ENCODE measurements at places on chromosomes 11 and 22. TPM values are rescaled to one million over a fixed set of nuclear protein-coding genes. Genes with fewer than 3 reads are reported as not detected.

The KRTAP5-8 gene
- 0.49 TPM for total RNA-seq

The CSTF3 gene
- 28.3 TPM for total RNA-seq

The KIF18A gene
- total RNA-seq = 0.89 TPM

The NRXN2 gene
- total RNA-seq = 13.7 TPM

The PPARA gene
- total RNA-seq = 39.2 TPM

The LRRC4C gene
- total RNA-seq = 16.6 TPM

The FGF4 gene
- total RNA-seq = 9.2 TPM

GRCh38 chr11:17814546-17814945, 80.0 kb downstream of the KCNC1 start:
- no peak for DNase-seq

DNA sequence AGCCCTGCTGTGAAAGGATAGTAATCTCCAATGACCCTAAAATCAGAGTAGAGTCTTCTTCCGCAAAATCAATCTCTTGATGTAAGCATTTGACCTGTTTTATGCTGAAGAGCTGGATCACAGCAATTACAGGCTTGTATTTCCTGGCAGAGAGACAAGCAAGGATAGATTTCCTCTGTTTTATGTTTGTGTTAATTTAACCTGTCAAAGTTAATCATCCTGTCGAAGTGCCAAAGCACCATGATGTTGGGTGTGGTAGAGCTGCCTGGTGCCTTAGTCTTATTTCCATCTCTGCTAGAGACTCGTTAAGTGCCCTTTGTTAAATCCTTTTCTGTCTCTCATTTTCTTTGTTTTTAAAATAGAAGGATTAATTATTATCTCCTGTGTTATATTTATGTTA, 248.1 kb downstream of the CNTN5 start:
- DNase-seq = no peak

DNA sequence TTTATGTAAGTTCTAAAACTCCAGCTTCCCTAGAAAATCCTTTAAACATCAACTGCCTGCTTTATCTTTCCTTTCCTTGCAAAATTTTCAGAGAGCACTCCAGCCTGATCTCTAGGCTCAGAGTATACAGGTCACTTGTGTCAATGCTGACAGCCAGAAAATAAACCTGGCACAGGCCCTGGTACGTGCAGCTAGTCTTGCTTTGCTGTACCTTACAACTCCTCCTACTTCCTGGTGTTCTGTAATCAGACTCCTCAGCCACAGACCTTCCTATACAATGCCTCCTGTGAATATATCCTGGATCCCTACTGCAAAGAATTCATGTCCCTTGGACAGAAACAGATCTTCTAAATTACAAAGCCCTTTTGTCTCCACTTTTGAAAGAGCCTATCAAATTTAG, 24.2 kb upstream of the TMEM123 start:
- no peak for DNase-seq

DNA sequence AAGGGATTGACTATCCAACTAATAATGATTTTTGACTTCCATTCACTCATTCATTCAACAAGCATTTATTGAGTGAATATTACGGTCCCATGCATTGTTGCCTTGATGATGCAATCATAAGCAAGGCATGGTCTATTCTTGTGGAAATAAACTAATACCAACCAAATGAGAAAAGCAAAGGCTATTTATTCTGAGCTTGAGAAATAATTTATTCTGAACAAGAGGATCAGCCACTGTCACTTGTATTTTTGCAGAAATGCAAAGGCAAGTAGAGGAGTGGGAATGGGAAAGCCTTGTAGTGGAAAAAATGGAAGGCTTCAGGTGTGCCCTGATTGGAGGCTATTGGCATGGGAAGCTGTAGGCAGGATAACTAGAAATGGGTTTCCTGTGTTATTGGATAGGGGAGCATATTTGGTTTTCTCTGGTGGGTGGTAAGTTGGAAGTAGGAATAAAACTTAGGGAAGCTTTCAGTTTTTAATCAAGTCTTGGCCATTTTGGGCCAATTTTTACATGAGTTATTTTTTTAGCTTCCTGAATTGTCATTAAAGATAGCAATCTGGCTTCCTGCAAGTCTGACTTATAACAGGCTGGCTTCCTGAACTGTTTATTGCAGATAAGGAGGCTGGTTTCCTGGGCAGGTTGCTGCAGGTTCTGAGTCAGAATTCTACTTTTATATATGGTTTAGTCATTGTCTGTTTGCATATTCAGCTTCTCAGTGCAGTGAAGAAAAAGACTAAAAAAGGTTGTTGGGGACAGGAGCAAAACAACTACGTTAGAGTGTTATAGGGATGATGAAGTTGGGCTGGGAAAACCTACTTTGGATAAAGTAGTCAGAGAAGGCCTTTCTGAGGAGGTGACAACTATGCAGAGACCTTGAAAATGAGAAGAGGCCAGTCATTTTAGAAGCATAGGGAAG, 106.7 kb downstream of the APIP start:
- DNase-seq = no peak

- peak; percentile 57 for DNase-seq
These were observed at the start of gene IL17REL for GRCh38 chr22:50012211-50013181. TSS of gene IL17REL (minus strand) at chr22:50012765. CDS start at chr22:50012646, 119 bp downstream.

GRCh38 chr11:83933008-83933407, 646.8 kb upstream of the CCDC90B start:
- DNase-seq = no peak

GRCh38 chr11:61543606-61544306, 35.2 kb downstream of the LRRC10B start:
- no peak for DNase-seq

DNA sequence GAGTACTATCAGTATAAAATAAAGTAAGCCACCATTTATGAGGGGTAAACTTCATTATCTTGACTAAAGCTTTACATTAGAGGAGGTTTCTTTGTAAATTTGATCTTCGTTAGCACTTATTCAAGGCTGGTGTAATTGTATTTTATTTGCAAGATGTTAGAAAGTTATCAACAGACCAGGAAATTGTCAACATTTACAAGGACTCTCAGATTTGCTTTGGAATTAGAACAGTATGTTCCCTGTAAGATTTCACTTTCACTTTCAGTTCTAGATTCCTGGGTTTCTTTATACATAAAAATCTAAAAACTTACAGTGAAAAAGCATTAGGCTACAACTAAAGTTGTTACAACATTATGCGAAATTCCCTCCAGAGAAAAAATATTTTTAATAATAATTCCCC, 4.6 kb upstream of the BIRC3 start:
- DNase-seq = no peak

Measured in sciatic nerve (tissue), 2 donors.